ENCODE measurements at places on chromosomes 12 and 14. TPM values are rescaled to one million over a fixed set of nuclear protein-coding genes. Genes with fewer than 3 reads are reported as not detected.

DNA sequence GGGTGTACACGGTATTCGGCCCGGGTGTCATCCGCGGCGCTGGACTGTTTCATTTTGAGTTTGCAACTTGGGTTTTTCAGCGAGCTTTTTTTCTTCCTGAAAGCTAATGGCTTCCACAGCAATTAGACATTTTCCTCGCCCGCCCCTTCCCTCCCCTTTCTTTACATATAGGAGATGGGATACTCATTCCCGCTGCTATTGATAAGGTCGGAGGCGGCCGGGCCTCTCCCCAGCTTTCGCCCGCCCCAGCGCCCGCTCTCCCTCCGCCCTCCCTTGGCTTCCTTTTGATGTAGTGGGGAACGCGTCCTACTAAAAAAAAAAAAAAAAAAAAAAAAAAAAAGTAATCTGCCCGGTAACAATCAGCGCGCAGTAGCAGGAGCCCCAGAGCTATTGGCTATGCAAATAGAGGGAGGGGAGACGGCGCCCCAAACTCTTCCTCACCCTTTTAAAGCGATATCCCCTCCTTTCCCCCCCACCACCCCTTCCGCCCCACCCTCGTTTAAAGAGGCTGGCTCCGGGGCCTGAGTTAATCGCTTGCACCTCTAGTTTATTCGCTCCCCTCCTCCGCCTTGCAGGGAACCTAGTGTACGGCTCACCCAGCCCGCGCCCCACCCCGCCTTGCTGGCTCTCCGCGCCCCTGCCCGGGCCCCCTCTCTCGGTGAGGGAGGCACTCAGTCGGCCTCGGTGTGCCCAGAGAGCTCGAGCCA lies 1.7 kb upstream of the CCND2 start:
- DNase-seq, result peak; percentile 79

DNA sequence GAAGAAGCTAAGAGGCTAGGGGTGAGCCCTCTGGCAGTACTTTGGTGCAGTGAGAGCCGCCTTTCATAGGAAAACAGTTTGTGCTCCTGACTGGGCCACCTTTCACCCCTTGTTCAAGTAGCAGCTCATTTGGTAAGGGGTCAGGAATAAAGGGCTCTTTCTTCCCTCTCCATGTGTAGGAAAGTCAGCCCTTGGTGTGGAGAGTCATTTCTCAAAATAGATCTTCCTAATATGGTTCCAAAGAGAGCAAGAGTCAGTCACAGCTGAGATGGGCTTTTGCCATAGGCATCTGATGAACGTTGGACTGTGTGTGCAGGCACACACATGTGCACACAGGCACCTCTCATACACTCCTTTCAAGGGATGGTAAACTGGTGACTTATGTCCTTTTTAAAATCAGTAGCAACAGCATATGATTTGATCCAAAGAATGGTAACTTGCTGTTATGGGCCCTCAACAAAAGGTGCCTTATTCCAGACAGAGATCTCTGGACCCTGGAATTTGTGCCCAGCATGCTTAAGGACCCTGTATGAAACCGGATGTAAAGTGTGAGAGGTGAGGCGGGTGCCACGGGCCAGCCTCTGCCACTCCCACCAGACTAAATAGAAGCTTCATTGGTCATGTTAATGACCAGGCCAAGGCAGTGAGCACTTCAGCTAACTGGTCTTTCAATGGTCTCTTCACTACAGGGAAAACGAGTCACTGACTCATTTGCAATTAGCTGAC lies 16.7 kb upstream of the RIC8B start:
- DNase-seq, result no peak

- DNase-seq, result no peak
Observed at GRCh38 chr14:55099756-55100155, 29.3 kb upstream of the LGALS3 start.

DNA sequence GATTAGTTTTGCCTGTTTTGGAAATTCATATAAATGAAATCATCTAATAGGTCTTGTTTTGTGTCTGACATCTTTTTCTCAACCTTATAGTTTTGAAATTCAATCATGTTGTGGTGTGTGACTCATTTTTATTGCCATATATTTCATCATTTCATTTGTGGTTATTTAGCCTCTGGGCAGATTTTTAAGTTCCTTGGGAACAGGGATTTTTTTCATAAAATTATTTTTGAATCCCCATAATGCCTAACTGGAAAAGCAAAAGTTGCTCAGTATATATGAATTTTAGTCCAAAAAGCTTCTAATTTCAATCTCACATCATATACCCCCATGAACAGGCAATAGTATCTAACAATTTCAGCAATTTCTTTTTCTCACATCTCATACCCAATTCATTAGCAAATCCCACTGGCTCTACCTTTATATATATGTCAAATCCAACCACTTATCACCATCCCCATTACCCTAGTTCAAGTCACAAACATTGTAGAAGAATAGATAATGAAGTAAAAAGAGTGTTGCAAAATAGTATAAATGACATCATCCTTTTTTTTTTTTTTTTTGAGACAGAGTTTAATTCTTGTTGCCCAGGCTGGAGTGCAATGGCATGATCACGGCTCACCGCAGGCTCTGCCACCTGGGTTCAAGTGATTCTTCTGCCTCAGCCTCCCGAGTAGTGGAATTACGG lies 2.6 kb upstream of the OR6J1 start:
- DNase-seq, result peak; percentile 83

OTX2 gene
- not detected for total RNA-seq
